Progenitor cell of endocrine pancreas (in vitro differentiated cells): ENCODE measurements at places on chromosomes 1 and 21. TPM values are rescaled to one million over a fixed set of nuclear protein-coding genes. Genes with fewer than 3 reads are reported as not detected.

DNA sequence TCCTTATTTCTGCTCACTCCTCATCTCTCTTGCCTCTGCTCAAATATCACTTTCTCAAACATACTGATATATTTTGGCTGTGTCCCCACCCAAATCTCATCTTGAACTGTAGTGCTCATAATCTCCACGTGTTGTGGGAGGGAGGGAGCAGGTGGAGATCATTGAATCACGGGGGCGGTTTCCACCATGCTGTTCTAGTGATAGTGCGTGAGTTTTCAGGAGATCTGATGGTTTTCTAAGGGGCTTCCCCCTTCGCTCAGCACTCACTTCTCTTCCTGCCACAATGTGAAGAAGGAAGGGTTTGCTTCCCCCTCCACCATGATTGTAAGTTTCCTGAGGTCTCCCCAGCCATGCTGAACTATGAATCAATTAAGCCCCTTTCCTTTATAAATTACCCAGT, 26.6 kb downstream of the ZBTB8OS start:
- no peak for DNase-seq

- no peak for DNase-seq
Measured at GRCh38 chr1:118907466-118907865, 80.7 kb downstream of the TBX15 start.

DNA sequence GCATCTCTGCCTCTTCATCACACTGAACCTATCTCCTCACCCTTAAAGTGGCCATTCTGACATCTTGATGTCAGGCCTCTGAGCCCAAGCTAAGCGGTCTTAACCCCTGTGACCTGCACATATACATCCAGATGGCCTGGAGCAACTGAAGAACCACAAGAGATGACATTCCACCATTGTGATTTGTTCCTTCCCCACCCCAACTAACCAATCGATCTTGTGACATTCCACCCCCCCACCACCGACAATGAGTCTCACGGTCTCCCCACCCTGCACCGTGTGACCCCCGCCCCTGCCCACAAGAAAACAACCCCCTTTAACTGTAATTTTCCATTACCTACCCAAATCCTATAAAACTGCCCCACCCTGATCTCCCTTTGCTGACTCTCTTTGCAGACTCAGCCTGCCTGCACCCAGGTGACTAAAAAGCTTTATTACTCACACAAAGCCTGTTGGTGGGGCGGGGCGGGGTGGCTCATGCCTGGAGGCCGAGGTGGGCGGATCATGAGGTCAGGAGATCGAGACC, 21.0 kb upstream of the PINK1 start:
- DNase-seq = no peak

GRCh38 chr1:236540813-236541465, 17.2 kb downstream of the LGALS8 start:
- no peak for DNase-seq

DNA sequence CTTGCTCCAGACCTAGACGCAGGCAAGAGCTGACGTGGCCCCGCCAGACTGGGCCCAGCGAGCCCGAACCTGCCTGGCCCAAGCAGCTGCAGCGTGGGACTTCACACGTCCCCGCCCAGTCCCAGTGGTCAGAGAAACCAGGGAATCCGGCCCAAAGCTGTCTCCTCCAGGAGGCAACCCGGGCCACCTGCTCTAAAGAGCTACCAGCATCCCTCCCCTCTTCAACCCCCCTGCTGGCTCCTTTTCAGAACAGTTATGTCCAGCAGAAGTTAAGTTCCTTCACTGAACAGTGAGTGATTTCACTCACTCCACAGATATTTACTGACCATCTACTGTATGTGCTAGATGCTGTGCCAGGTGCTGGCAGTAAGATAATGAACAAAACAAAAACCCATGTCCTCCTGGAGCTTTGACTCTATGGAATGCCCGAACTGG, 2.1 kb upstream of the EFNA1 start:
- DNase-seq = no peak

DNA sequence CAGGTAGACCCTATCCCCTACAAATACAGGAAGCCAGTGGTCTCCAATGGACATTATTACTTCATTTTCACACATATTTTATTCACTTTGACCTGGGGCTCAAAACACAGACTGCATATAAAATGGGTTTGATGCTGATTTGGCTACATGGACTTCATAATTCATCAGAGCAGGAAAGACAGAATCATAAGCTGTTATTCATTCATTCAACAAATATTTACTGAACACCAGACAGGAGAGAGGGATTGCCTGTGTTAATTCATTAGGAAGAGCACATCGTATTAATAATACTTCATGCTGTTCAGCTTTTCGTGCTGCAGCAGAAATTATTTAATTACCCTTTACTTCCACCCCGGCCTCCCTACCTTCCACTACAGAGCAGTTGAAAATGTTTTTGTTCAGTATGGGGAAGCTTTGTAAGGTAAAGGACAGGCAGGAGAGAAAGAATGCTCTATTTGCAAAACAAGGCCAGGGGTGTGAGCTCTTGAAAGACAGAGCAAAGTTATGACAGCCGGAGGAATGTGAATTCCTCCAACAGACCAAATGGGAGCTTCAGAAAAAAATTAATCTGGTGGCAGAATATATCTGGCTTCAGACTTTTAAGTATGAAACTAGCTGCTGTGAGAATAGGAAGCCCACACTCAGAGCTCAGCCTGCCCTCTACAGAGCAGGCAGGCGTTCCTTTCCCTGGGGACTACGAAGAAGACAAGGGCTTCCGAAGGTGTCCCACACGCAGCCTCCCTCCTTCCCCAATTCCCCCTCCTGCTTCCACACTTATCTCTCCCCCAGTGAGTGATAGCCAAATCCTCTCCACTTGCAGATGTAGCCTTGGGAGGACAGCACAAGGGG, 58.0 kb downstream of the MDM4 start:
- no peak for DNase-seq

GRCh38 chr1:11761988-11762406, at the start of gene C1orf167:
Gene C1orf167 (plus strand): TSS chr1:11762193. CDS start chr1:11764401, 2,208 bp downstream.
- DNase-seq = no peak

GRCh38 chr1:54191525-54191924, 8.3 kb downstream of the CYB5RL start:
- no peak for DNase-seq

DNA sequence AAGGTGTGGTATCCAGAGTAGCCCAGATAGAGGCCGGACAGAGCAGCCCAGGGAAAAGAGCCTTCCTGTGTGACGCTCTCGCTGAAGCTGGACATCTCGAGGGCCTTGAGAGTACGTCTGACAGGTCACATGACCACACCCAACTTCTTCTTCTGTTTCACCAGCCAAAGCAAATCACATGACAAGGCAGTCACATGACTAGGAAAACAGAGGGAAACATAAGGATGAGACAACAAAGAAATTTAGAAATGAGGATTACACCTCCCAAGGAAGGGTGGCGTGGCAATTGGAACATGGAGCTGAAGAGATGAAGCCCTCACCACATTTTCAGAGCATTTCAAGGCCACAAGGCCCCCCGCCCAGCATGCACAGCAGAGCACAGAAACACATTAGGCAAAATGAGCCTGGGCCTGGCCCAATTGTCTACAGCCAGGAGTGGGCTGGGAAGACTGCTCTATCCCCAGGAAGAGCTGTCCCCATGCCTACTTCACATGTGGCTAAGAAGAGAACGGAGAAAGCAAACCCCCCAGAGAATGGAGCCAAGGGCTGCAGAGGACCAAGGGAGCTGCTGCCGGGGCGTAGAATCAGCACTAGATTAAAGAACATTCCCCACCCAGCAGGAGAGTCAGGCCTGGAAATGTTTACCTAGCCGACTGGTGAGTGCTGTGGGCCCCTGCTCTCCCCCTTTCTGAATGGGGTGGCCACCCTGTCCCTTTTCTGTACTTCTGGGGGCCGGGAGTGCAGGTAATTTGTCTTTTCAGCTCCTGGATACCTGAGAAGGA, 305.1 kb downstream of the NPHP4 start:
- DNase-seq = no peak

DNA sequence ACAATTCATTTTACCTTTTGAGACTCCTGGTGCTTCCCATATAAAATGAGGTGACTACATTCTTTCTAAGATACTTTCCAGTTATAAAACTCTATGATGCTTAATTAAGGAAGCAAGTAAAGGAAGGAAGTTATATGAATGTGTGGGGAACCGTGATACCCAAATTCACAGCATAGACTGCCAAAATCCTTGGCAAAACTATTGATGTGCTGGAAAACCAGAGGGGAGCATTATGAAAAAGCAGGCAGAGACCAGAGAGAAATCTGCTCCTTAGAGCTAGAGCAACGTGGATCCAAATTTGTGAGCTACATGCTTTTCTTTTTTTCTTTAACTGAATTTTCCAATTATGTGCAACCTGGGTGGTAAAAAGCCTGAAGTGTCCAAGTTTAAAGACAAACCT, 201.4 kb upstream of the USP25 start:
- DNase-seq = no peak

The RHCE gene
- not detected in 2 replicates for total RNA-seq

The AMPD1 gene
- not detected in 2 replicates for total RNA-seq

The H6PD gene
- total RNA-seq = 36.0 and 36.2 TPM in 2 replicates

The MAN1C1 gene
- 4.8 and 5.1 TPM in 2 replicates for total RNA-seq
